Mesenchymal stem cell (in vitro differentiated cells and primary cell): ENCODE measurements at places on chromosomes 12 and 14.

DNA sequence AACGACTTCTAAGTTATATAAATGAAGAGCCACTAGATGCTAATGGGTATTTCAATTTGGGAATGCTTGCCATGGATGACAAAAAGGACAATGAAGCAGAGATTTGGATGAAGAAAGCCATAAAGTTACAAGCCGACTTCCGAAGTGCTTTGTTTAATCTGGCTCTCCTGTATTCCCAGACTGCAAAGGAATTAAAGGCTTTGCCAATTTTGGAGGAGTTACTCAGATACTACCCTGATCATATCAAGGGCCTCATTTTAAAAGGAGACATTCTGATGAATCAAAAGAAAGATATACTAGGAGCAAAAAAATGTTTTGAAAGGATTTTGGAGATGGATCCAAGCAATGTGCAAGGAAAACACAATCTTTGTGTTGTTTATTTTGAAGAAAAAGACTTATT lies 52.8 kb downstream of the TMTC3 start:
- H3K4me1 ChIP-seq = no peaks in the 10 kb centered on the region
- no peaks in the 10 kb centered on the region for H3K36me3 ChIP-seq
- no peak overlapping the region for H3K27ac ChIP-seq
- H3K27me3 ChIP-seq = no peaks in the 10 kb centered on the region

- no peak overlapping the region for H3K27ac ChIP-seq
- no peak overlapping the region for H3K4me3 ChIP-seq
- H3K27me3 ChIP-seq = no peaks in the 10 kb centered on the region
- no peaks in the 10 kb centered on the region for H3K36me3 ChIP-seq
- DNase-seq = no peak
These were observed 7.9 kb downstream of the OTOGL start for GRCh38 chr12:80107221-80107620.

- H3K36me3 ChIP-seq = peaks cover 31% of the 10 kb centered on the region
- DNase-seq = peak; percentile 87
- H3K27ac ChIP-seq = peak overlapping the region; percentile 39
These were observed 840 bp downstream of the PNP start for GRCh38 chr14:20469890-20470602.

DNA sequence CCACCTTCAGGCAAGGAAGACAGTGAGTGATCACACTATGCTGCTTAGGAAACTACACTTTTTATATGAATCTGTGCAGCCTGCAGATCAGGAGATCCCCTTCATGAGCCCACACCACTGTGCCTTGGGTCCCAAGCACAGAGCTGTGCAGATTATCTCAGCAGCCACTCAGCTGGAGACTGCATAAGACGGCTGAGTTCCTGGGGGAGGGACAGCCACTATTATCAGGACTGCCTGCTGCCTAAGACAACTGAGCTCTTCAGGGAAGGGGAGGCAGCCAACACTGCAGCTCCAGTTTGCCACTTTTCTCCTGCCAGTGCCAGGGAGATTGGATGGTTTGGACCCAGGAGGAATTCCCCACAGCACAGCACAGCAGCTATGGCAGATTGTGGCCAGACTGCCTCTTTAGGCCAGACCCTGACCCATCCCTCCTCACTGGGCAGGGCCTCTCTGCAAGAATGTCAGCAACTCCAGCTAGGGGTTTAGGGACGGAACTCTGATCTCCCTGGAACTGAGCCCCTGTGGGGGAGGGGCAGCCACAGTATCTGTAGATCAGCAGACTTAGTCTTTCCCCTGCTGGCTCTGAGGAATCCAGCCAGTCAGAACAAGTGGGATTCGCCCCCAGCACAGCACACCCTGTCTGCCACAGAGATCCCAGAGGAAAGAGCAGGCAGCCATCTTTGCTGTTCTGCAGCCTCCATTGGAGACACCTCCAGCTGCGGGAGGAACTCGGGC lies 141.3 kb downstream of the KLHL28 start:
- no peaks in the 10 kb centered on the region for H3K4me1 ChIP-seq
- H3K27ac ChIP-seq = no peak overlapping the region
- H3K4me3 ChIP-seq = no peak overlapping the region
- H3K36me3 ChIP-seq = no peaks in the 10 kb centered on the region

DNA sequence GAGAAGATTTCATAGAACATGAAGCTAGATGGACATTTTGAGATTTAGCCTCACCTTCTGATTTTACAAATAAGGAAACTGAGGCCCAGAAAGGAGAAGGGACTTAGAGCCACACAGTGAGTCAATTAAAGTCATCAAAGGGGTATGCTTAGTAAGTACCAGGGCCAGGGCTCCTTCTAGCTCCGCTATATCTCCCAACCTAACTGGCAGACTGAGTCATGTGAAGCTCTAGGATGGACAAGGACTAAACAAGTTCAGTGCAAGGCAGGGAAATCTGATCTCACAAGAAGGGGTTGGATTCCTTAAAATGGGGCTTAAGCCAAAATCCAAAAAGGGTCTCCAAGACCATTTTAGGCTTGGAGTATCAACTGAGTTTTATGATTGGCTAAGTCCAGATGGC lies 215.8 kb downstream of the PHLDA1 start:
- no peaks in the 10 kb centered on the region for H3K27me3 ChIP-seq
- no peak overlapping the region for H3K4me3 ChIP-seq
- peak overlapping the region; percentile 90 for H3K27ac ChIP-seq
- DNase-seq = peak; percentile 60

- peaks cover 52% of the 10 kb centered on the region for H3K36me3 ChIP-seq
- no peak overlapping the region for H3K27ac ChIP-seq
- no peak overlapping the region for H3K4me3 ChIP-seq
- H3K4me1 ChIP-seq = peaks cover 32% of the 10 kb centered on the region
- H3K27me3 ChIP-seq = no peaks in the 10 kb centered on the region
- DNase-seq = no peak
These were observed 3.3 kb downstream of the MTA1 start for GRCh38 chr14:105422695-105423487.

- peaks cover 8% of the 10 kb centered on the region for H3K4me1 ChIP-seq
- H3K27ac ChIP-seq = no peak overlapping the region
- H3K36me3 ChIP-seq = peaks cover 3% of the 10 kb centered on the region
- H3K27me3 ChIP-seq = no peaks in the 10 kb centered on the region
- H3K4me3 ChIP-seq = peak overlapping the region; percentile 92
These were observed 501 bp downstream of the C1R start for GRCh38 chr12:7091660-7092228.

- no peaks in the 10 kb centered on the region for H3K36me3 ChIP-seq
- H3K27me3 ChIP-seq = no peaks in the 10 kb centered on the region
- H3K27ac ChIP-seq = no peak overlapping the region
- peaks cover under 1% of the 10 kb centered on the region for H3K4me1 ChIP-seq
- no peak for DNase-seq
- H3K4me3 ChIP-seq = no peak overlapping the region
These were observed 121.5 kb upstream of the EGLN3 start for GRCh38 chr14:34072401-34072800.

DNA sequence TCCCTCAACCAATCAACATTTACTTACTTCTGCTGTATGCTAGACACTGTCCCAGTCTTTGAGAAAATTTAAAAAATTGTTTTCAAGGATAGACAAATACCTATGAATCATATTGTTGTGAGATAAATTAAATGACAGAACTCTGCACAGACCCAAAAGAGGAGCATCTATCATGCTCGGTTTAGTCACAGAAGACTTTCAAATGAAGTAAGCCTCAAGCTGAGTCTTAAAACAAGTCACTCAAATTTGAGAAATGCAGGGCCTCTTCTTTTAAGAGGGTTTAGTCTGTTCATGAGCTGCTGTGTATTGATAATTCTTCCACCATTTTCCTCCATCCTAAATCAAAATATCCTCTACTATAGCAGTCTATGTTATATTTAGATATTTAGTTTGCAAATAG lies 24.4 kb upstream of the COCH start:
- H3K27ac ChIP-seq = no peak overlapping the region
- H3K4me3 ChIP-seq = no peak overlapping the region
- no peaks in the 10 kb centered on the region for H3K4me1 ChIP-seq

DNA sequence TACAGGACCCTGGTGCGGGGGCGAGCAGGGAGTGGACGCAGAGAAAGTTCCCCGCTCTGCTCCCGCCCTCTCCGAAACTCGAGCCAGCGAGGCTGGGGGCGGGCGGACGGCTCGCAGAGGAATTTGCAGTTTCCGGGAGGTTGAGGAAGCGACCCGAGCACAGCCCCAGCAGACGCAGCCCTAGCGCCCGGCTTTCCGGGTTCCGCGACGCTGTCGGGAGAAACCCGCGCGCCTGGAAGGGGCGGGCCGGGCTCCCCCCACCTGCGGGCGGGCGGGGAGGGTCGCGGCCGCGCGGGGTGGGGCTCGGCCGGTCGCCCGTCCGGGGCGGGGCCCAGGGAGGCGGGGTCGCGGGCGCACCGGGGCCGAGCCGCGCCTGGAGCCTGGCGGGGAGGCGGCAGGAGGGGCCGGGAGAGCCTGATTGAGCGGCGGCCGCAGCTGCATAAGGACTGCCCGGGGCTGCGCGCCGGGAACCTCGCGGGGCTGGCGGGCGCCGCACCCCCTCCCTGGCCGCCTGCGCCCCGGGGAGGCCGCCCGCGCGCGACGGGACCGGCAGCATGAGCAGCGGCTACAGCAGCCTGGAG lies at the start of gene RASSF3:
TSS of gene RASSF3 (plus strand) at position 417 of the 581 bp plus-strand sequence. CDS start at position 555, 138 bp downstream.
- H3K4me1 ChIP-seq = peaks cover 1% of the 10 kb centered on the region
- peak; percentile 77 for DNase-seq
- peak within 1 kb of the TSS; percentile 91 for H3K4me3 ChIP-seq
- H3K27ac ChIP-seq = peak within 1 kb of the TSS; percentile 80

DNA sequence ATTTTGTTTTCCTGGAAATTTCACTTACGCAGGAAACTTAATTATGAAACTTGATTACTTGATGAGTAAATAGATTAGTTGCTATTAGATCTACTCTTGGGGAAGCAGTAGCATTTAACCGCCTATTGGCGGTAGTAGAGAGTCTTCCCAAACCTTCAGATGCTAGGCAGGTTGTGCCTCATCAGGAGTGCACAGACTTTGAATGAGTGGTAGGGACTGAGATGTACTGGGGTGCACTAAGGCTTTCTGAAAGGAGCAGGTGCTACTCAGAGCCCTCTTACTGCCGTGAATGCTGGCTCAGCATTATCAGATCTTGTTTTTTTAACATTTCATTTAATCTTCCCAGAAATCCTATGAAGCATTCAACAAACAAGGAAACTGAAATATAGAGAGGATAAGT lies 7.7 kb downstream of the GATC start:
- H3K4me1 ChIP-seq = no peaks in the 10 kb centered on the region
- no peak overlapping the region for H3K4me3 ChIP-seq
- H3K27me3 ChIP-seq = no peaks in the 10 kb centered on the region
- H3K27ac ChIP-seq = no peak overlapping the region

DNA sequence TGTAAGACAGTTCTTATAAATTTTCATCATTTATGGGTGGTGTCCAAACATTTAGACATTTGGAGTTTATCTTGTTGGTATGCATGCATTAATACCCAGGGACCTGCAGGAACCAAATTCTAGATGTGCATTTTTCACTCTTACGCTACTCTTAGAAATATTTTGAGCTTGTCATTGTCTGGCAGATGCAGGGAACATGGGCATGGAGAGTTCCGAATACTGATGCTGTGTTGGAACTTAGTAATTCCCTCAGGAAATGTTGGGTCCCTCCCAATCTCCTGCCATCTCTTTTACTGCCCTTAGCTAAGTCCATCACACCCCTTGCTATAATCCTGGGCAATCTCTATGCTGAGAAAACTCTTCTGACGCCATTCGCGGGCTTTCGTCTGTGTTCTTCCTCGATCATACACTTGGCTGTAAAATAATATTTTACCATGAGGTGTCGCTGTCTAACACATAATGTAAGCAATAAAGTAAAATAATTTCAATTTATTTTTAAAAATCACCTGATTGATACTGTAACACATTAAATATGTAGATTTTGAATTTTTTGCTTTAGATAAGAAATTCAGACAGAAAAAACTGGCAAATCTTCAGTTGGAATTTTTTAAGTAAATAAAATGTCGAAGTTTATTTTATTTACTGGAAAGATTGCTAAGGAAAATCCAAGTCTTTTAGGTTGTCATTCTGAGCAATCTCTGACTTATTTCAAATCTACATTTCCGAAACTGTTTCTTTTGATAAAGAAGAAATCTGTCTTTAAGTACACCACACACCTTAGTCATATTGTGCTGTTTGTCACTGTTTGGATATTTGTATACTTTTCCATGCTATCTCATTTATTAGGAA lies 304.1 kb upstream of the SSTR1 start:
- no peak overlapping the region for H3K27ac ChIP-seq
- H3K27me3 ChIP-seq = no peaks in the 10 kb centered on the region
- no peaks in the 10 kb centered on the region for H3K36me3 ChIP-seq
- DNase-seq = peak; percentile 56
- peak overlapping the region; percentile 48 for H3K4me3 ChIP-seq

DNA sequence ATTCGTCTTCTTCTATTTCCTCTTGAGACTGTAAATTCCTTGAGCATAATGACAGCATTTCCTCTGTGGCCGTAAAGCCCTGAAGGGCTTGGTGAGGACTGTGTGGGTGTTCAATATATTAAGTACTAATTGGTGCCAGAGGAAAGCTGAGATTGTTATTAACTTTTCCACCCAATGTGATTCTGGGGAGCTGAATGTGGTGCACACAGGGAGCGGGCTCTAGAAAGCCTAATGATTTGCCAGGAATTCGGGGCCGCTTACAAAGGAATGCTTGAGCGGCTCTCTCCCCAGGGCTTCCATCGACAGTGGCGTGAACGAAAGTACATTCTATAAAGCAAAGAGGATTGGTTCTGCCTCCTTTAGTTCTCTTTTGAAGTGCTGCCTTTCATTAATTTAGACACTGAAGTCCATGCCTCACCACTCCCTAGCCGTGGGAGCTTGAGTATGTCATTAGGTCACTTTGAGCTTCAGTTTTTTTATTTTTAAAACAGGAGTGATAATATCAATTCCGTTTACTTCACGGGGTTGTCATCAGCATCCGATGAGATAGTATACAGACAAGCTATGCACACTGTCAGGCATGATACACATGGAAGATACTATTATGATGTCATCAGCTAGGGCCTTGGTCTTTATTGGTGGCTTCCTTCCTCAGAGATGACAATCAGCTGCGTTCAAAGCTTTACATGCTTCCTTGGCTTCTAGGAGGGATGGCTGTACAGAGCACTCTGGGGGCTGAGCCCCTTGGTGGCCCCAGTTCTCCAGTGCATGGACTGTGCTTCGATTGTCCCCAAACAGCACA lies 11.0 kb upstream of the GSG1 start:
- no peak overlapping the region for H3K4me3 ChIP-seq
- H3K4me1 ChIP-seq = peaks cover 4% of the 10 kb centered on the region
- H3K27me3 ChIP-seq = no peaks in the 10 kb centered on the region

- H3K36me3 ChIP-seq = no peaks in the 10 kb centered on the region
- H3K27ac ChIP-seq = no peak overlapping the region
- H3K27me3 ChIP-seq = no peaks in the 10 kb centered on the region
- DNase-seq = no peak
- no peaks in the 10 kb centered on the region for H3K4me1 ChIP-seq
These were observed 10.2 kb upstream of the FLRT2 start for GRCh38 chr14:85519661-85520305.

GRCh38 chr12:106625976-106626375 lies 43.2 kb downstream of the RFX4 start:
- no peak for DNase-seq
- no peaks in the 10 kb centered on the region for H3K36me3 ChIP-seq
- H3K4me1 ChIP-seq = peaks cover 2% of the 10 kb centered on the region

DNA sequence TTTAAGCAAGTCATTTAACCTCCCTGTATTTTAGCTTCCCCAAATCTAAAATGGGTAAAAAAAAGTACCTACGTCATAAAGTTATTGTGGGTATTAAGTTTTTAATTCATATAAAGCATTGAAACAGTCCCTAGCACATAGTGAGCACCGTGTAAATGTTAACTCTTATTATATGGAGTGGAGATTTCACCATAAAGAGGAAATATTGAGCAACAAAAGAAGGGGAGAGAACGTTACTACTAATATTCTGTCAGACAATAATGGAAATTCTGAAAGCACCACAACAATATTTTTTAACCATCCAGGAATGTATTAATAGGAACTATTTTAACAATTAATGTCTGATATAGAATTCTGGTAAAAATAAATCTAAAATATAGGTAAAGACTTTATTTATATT lies 7.8 kb upstream of the CD163L1 start:
- no peaks in the 10 kb centered on the region for H3K4me1 ChIP-seq
- H3K36me3 ChIP-seq = no peaks in the 10 kb centered on the region
- H3K27me3 ChIP-seq = no peaks in the 10 kb centered on the region
